SK-N-MC (cell line): ENCODE measurements at places on chromosomes 2 and 18.
A peak's percentile ranks its signal among the peaks of the same experiment; 100 is the strongest.

- no peak for DNase-seq
These were observed 12.7 kb upstream of the FZD5 start for GRCh38 chr2:207782238-207783030.

- DNase-seq, result no peak
These were observed 254.3 kb downstream of the ACKR3 start for GRCh38 chr2:236823963-236824362.

DNA sequence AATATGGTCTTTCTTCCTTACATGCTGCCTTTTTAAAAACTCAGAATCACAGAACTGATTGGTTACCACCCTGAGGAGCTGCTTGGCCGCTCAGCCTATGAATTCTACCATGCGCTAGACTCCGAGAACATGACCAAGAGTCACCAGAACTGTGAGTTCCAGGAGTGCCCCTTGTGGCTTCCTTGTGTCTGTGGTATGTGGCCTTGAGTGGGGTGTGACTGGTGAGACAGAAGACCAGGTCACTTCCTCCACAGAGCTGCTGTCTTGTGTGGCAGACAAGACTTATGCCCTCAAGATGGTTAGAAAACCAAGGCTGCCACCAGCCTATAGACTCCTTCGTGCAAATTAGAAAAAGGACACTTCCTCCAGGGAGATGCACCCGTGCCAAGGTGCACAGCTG, 72.6 kb downstream of the EPAS1 start:
- no peak for DNase-seq

DNA sequence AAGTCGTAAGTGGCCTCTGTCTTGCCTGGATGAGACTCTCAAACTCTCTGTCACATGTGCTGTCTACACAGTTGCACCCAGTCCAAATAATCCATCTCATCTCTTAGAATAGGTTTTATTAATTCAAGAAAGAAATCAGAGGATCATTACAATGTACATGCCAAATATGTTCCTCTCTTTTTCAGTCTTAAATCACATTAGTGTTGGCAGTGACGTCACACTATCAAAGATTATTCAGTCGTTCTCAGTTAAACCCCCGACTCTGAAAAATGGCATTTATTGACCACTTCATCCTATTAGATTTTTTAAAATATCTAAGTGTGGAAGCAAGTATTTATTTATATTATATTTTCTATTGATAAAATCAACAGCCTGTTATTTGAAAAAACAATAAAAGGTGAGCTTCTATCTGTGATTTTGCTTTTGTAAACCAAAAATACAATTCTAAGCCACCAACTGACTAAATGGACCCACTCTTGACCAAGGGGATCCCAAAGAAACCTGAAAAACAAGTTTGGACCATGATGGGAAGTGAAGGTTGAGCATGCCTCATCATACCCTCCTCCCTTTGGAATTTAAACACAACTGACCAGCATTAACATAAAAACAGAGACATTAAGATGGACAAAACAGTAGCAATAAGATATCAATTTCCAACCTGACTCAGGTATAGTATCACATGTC, 1894.4 kb upstream of the LRRTM1 start:
- no peak for DNase-seq

DNA sequence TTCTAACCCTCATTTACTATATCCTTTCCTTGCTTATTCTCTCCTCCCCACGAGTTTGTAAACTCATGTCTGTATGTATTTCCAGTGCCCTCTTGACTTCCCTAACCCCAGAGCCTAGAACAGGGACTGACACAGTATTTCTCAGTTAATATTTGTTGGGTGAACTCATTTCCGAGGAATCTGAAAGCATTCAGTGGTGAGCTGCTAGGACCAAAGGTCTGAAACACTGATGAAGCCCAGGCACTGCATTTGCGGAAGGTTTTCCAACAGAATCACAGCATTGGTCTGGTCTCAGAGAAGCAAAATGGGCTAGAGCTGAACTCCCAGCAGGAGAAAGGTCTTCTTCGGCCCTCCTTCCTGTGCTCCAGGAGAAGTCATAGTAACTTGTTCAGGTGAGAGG, 56.8 kb downstream of the SOX11 start:
- no peak for DNase-seq

DNA sequence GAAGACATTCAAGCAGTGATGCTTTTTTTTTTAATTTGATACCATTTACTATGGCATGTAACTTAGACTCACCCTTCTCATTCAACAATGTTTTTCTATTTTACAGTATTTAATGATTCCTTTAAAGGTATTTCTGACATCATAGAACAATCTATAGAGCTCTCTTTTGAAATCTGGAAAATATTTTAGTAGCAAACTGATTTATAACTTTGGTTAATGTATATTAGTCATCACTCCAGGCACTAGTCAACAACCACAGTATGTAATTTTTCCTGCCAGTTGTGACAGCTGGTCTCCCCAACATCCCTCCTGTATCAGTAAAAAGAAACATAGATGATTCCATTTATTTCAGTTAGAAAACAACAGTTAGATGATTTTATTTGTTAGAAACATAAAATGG, 122.9 kb downstream of the LCLAT1 start:
- DNase-seq, result no peak

GRCh38 chr2:230821261-230821990, 43.3 kb upstream of the ITM2C start:
- DNase-seq, result no peak

GRCh38 chr18:6959110-6959509, 158.5 kb downstream of the LAMA1 start:
- no peak for DNase-seq

DNA sequence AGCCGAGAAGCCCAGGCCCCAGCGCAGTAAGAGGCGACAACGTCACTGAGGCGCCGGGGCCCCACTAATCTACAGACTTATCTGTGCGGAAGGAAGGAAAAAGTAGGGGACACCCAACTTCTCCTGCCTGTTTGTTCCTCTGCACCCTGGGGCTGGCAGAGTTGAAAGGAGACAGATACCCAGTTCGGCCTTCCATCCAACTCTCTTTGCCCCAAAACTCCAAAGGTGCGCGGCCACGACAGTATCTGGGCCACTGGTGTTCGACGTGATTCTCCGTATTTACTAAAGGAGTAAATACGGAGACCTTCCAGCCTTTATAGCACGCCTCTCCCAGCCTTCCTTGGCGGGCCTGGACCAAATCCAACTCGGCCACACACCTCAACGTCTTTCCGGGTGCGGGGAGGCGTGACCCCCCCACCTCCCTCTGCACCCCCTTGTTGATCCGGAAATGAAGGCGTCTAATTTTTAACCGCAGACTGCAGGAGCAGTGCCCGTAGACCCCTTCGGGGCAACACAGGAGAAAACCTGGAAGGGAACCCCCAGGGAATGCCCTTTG, 1.6 kb downstream of the SMAD7 start:
- DNase-seq, result no peak

- DNase-seq, result no peak
These were observed 99.5 kb upstream of the EPAS1 start for GRCh38 chr2:46197672-46198071.

GRCh38 chr18:57422313-57422872, 12.8 kb upstream of the ONECUT2 start:
- DNase-seq, result no peak

- DNase-seq, result peak; percentile 90
These were observed 70.5 kb upstream of the ZNF516 start for GRCh38 chr18:76565238-76566173.

- no peak for DNase-seq
These were observed 80.2 kb downstream of the SLC8A1 start for GRCh38 chr2:40371525-40372282.

- no peak for DNase-seq
These were observed 143.5 kb downstream of the PTGR3 start for GRCh38 chr18:75065251-75066000.

DNA sequence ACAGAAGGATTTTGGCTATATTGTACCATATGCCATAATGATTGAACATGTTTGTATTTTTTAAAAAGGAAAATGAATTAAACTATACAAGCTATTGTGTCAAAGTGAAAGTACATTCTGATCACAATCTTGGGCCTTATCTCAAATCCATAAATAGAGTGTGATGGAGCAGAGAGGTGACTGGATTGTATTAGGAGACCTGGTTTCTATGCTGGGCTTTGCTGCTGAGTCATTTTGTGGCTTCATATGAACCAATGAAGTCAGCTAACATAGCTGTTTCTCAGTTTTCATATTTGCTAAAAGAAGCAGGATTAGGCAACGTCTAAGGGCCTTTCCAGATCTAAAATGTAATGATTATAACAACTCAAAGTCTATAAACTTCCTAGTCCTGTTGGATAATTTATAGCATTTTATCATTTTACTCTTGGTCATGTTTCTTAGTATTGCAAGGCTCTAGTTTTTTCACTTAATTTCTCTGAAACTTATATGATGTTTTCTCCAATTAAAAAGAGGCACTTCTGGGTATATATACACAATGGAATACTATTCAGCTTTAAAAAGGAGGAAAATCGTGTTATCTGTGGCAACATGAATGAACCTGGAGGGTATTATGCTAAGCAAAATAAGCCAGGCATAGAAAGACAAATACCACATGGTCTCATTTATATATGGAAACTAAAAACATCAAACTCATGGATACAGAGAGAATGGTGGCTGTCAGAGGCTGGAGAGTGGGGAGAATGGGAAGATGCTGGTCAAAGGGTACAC, 112.3 kb downstream of the MEP1B start:
- no peak for DNase-seq

DNA sequence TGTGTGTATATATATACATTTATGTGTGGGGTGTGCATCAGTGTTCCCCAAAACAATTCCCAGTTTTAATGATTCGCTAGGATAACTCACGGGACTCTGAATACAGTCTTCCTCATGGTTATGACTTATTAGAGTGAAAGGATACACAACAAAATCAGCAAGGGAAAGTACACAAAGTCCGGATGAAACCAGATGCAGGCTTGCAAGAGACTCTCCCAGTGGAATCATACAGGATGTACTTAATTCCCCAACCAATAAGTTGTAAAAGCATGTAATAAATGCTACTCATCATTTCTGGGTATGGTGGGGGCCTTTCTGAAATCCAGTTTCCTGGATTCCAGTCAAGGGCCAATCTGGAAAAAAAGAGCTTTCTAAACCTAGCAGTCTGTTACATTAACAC, 654.1 kb upstream of the SYT4 start:
- no peak for DNase-seq

- no peak for DNase-seq
These were observed 16.8 kb downstream of the TPGS2 start for GRCh38 chr18:36811955-36812354.

GRCh38 chr2:188345831-188346458, 54.3 kb downstream of the GULP1 start:
- no peak for DNase-seq

GRCh38 chr2:121836611-121837010, 81.2 kb downstream of the TSN start:
- DNase-seq, result no peak

GRCh38 chr2:54915101-54915500, 135.2 kb downstream of the RTN4 start:
- no peak for DNase-seq

DNA sequence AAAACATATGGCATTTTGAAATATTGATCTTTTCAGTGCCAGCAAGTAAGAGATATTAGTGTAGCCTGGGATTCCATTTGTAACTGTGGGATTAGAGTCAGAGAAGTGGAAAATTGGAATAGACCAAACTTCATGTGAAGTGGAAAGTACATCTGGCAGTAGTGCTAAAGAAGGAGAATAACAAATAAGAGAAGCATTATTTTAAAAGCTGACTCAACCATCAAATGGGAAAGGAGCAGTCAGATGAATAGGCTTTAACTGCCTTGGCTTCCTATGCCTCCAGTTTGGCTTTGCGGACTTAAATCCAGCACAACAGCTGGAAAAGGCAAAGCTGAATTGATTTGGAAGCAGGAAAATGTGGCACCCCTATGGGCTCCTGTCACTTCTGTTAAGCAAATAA, 623.1 kb downstream of the TSN start:
- DNase-seq, result no peak

DNA sequence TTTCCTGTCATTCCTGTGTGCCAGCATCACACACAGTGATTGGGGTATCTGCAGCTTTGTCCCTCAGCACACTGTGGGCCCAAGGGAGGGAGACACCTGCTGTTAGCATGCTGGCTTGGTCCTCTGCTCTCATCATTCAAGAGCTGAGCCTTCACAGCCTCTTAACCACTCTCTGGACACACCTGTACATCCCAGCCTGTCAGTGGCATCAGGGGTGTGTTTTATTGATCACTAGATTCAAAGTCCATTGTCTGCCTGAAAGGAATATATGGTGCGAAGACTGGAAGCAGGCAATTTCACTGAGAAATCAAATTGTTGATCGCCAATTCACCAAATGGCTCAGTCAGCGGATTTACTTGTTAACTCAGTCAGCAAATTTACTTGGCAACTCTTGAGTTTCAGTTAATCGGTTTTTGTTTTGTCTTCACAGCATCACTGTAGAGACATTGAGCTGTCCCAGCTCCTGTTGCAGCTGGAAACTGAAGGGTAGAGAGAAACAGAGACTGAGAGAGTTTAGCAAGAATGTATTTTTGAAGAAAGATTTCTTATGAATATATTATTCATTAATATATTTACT, 56.3 kb upstream of the TMEM200C start:
- DNase-seq, result no peak

DNA sequence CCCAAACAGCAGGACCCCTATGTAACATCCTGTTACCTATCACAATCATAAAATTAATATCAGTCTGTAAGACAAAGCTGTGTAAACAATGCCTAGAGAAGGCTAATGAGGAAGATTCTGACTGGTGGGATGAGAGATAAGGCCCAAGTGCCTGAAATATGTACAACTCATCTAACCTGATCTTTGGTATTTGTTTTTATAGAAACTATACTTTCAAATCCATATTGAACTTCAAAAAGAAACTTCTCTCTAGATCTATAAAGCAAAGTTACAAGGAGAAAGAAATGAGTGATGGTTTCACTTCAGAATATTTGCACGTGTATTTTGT, 36.1 kb upstream of the ITGA4 start:
- DNase-seq, result no peak

GRCh38 chr2:32271063-32271462, 6.4 kb upstream of the NLRC4 start:
- DNase-seq, result no peak

DNA sequence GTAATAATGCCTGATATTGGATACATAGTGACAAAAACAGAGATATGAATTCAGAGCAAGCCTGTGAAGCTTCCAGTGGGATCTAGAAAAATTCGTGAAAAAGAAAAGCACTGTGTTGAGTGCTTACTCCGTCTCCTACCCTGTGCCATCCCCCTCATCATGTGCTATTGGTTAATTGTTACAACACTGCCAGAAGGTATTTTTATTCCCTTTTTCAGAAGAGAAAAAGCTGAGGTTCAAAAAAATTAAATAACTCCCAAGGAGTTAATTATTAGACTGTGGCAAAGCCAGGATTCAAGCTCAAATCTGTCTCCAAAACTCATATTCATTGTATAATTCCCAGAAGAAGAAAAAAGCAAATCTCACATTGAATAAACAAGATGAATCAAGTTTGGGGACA, 735.5 kb upstream of the ACVR2A start:
- no peak for DNase-seq

DNA sequence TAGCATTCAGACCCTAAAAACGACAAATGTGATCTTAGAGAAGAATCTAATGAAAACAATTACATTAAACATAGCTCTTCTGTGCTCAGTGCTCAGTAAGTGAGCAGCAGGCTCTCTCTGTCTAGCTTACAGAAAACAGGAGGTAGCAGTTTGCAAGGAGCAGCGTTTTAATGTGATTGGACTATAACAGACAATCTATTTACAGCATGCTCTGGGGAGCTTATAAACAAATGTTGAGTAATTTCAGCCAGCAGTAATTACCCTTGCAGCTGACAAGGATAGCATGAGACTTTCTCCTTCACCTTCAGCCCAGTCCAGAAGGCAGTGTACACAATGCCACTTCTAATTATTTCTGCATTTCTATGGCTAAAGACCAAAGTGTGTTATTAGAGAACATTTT, 270.4 kb downstream of the FIGN start:
- DNase-seq, result no peak
